ENCODE measurements at places on chromosomes 16 and 17.

DNA sequence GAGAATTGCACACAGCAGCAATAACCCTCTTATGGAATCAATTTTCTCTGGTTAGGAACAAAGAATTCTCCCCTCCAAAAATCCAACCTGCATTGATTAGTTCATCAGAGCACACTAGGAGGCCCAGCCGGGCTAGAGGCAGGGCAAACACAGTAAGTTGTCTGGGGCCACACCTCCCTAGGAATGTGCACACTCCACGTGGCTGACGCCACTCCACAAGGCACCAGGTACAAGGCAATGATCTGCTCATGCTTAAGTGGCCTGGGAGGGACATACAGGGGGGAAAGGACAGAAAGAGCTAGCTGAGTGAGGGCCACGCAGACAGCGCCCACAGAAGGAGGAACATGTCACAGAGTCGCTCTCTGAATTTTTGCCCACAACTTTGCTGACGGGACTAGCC, 107.6 kb downstream of the SLC39A11 start:
- DNase-seq = no peak

DNA sequence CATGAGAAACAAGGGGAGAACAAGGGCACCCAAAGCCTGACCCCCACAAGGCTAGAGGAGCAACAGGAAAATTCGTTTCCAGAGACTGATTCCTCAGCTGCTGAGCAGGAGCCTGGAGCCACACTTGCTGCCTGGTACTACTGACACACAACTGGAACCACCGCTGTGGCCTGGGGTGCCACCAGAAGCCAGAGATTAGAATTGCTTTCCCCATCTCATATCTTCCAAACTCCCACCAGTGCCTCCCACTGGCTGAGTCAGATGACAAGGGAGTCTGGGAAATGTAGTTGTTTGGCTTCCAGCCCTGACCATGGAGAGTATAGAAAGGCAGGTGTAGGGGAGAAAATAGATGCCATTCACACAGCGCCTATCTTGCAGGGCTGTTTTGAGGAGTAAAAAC, 4.1 kb upstream of the TMEM11 start:
- no peak for DNase-seq

DNA sequence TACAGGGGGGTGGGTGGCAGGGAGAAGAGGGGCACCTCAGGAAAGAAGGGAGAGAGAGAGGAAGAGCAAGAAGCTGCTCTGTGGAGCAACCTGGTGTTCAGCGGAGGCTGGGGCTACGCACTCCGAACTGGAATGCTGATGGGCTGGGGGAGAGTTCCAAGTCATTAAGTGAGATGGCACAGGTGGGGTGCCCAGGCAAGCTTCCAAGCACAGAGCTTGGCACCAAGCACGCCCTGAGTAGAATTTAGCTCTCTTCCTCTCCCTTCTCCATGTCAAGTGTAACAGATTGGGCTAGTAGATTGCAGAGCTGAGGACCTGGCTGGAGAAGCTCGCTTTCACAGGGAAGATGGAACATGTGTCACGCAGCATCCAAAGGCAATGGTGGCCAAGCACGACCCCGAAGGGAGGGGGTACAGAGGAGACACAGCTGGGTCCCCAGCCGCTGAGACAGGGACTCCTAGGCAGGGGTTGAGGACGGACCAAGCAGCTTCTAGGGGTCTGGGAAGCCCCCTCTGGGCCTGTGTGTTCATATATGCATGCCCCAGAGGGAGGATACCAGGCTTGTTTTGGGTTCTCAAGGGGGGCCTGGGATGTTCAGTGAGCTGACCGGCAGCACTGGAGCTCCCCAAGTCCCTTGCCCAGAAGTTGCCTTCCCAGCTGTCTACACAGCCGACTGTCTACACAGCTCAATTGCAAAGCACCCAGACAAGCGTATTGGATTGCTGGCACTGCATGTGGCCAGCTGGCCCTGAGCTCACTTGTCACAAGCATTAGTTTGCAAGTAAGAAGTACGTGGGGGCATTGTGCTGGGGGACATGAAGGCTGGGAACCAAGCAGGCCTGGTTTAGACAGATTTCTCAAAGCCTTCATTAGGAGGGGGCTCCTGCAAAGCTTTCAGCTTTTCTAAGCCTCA, 247.8 kb downstream of the ENGASE start:
- no peak for DNase-seq

- no peak for DNase-seq
Measured at GRCh38 chr17:63587770-63588169, 12.9 kb upstream of the TACO1 start.

DNA sequence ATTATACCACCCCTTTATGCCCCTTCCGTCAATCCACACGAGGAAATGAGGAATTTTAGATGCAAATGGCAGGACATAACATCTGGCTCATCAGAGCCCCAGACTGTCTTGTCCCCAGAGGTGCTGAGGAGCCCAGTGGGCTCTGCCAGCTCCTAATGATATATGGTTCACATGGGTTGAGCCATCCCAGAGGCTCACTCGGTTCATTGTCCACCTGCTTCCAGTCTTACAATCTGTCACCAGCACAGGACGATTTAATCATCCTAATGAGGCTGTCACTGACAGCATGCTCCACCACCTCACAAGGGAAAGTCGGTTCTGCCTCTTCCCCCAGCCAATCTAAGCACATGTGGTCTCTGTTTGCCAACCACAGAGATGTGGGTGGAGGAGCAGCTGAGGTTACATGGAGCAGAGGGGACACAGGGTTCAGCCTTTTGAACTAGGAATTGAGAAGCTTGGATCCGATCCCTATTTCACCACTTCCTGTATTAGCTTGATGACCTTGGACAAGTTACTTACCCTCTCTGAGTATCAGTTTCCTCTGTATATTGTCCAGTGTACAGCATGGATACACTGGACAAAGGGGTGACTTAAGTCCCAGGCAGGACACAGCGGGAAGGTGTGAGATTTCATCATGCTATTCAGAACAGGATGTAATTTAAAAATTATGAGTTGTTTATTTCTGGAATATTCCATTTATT, 27.0 kb upstream of the DHX8 start:
- no peak for DNase-seq

GRCh38 chr17:30273373-30273772, 18.4 kb downstream of the BLMH start:
- DNase-seq = no peak

GRCh38 chr16:23595246-23595950, 718 bp downstream of the NDUFAB1 start:
- DNase-seq = no peak

DNA sequence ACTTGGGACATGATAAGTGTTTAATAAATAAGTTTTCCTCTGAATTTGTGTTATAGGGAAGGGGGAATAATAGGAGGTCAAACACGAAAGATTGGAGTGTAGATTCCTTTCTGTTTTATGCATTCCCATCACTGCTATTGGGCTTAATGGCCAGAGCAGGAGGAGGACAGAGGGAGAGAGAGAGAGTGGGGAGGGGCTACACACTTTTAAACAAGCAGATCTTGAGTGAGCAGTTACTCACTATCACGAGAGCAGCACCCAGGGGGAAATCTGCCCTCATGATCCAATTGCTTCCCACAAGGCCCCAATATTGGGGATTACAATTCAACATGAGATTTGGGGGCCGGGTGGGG, 505.0 kb downstream of the GRIN2A start:
- DNase-seq = no peak

DNA sequence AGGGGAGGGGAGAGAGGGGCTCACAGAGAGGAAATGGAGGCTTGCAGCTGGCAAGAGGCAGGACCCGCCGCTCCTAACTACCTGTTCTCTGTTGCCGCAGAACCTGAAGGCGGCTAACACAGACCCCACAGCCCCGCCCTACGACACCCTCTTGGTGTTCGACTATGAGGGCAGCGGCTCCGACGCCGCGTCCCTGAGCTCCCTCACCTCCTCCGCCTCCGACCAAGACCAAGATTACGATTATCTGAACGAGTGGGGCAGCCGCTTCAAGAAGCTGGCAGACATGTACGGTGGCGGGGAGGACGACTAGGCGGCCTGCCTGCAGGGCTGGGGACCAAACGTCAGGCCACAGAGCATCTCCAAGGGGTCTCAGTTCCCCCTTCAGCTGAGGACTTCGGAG, 39.0 kb upstream of the CDH1 start:
- DNase-seq = no peak

- no peak for DNase-seq
Measured at GRCh38 chr17:79818026-79818758, 21.0 kb downstream of the CBX4 start.

GRCh38 chr17:54900457-54901229, at the start of gene TOM1L1:
TOM1L1 (plus strand) TSS chr17:54900852; CDS start chr17:54900866, 14 bp downstream.
- DNase-seq = no peak

GRCh38 chr17:30160419-30161172, 44.0 kb downstream of the NSRP1 start:
- no peak for DNase-seq

- no peak for DNase-seq
Measured at GRCh38 chr17:57890857-57891232, 41.0 kb upstream of the MRPS23 start.

DNA sequence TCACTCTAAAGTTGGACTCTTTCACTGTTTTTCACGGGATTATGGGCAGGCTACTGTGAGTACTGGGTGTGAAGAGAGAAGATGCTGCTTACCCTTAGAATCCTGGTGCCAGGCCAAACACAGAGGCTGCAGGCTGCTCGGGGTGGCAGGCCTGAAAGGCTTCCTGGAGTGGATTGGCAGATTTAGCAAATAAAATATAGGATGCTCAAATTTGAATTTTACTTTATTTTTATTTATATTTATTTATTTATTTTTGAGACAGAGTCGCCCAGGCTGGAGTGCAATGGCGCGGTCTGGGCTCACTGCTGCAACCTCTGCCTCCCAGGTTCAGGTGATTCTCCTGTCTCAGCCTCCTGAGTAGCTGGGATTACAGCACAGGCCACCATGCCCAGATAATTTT, 14.9 kb upstream of the STAC2 start:
- no peak for DNase-seq

DNA sequence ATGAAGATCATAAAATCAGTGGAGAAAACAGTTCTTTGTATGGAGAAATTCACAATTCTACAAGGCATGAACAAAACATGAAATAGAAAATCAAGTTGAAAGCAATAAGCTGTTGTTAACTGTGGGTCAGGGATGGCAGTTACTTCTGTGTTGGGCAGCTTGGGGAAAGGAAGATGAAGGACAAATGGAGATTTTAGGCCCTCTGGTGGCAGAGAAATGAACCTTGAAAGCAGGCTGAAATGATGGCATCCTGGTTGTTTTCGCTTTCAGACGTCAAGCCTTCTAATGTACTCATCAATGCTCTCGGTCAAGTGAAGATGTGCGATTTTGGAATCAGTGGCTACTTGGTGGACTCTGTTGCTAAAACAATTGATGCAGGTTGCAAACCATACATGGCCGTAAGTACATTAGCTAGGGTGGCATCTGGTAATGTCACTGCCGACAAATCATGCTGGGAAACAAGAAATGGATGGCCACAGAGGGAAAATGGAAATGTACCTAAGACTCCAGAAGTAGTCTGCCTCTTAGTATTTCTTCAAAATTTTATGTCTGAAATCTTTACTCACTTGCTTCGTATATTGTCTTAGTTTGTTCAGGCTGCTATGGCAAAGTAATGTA, 108.9 kb downstream of the MAP2K6 start:
- no peak for DNase-seq

GRCh38 chr16:57372372-57373116, at the start of gene CX3CL1:
CX3CL1 (plus strand) TSS chr16:57372490; CDS start chr16:57372569, 79 bp downstream.
- DNase-seq = no peak

GRCh38 chr17:17546399-17547185, 44.9 kb downstream of the PEMT start:
- DNase-seq = no peak

- DNase-seq = no peak
Measured at GRCh38 chr16:85584267-85584666, 28.9 kb upstream of the GSE1 start.

Data from stimulated activated CD8-positive, alpha-beta memory T cell treated with anti-CD3 and anti-CD28 coated beads, Interleukin-4, amount 100 ng/mL, for 1 hour (primary cell).